ENCODE measurements at places on chromosomes 4 and X.

GRCh38 chr4:117637347-117637746, 396.9 kb upstream of the NDST3 start:
- DNase-seq = no peak

- DNase-seq = no peak
Observed at GRCh38 chrX:118208481-118208880, 91.9 kb upstream of the KLHL13 start.

GRCh38 chr4:79296768-79297428, 29.0 kb downstream of the NAA11 start:
- DNase-seq = no peak

GRCh38 chrX:50161127-50161526, 39.7 kb downstream of the AKAP4 start:
- DNase-seq = no peak

DNA sequence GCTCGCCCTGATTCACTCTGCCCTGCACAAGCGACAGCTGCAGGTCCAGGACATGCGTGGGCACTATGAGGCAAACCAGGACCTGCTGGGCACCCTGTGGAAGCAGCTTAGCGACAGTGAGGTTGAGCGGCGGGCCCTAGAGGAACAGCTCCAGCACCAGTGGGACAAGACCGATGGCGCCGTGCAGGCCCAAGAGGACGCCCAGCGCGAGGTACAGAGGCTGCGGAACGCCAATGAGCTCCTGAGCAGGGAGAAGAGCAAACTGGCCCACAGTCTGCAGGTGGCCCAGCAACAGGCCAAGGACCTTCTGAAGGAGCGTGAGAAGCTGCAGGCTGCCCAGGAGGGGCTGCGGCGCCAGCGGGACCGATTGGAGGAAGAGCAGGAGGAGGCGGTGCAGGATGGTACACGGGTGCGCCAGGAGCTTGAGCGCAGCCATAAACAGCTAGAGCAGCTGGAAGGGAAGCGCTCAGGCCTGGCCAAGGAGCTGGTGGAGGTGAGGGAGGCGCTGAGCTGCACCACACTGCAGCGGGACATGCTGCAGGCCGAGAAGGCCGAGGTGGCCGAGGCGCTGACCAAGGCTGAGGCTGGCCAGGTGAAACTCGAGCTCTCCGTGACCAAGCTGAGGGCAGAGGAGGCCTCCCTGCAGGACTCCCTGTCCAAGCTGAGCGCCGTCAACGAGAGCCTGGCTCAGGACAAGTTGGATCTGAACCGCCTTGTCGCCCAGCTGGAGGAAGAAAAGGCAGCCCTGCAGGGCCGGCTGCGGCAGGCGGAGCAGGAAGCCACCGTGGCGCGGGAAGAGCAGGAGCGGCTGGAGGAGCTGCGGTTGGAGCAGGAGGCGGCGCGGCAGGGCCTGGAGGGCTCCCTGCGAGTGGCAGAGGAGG, 12.8 kb downstream of the SMIM10L2A start:
- no peak for DNase-seq

- DNase-seq = no peak
Observed at GRCh38 chr4:73309211-73309610, 50.6 kb upstream of the ANKRD17 start.

- DNase-seq = no peak
Observed at GRCh38 chrX:74207539-74207938, 96.4 kb upstream of the ZCCHC13 start.

DNA sequence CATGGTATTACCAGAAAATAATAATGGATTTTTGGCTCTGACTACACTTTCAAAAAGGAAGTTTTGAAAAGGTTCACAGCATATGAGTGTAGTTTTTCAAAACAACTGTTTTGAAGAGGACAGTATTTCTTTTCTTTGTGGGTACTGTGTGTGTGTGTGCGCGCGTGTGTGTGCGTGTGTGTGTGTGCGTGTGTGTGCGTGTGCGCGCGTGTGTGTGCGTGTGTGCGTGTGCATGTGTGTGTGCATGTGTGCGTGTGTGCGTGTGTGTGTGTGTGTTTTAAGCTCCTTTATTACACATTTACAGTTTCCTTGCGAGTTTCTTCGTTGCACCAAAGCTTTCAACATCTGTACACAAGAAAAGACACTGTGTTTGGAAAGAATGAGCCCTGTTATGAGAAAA, 755.4 kb downstream of the SH3BGRL start:
- no peak for DNase-seq

- no peak for DNase-seq
Observed at GRCh38 chrX:98071331-98071730, 1187.6 kb downstream of the RPA4 start.

DNA sequence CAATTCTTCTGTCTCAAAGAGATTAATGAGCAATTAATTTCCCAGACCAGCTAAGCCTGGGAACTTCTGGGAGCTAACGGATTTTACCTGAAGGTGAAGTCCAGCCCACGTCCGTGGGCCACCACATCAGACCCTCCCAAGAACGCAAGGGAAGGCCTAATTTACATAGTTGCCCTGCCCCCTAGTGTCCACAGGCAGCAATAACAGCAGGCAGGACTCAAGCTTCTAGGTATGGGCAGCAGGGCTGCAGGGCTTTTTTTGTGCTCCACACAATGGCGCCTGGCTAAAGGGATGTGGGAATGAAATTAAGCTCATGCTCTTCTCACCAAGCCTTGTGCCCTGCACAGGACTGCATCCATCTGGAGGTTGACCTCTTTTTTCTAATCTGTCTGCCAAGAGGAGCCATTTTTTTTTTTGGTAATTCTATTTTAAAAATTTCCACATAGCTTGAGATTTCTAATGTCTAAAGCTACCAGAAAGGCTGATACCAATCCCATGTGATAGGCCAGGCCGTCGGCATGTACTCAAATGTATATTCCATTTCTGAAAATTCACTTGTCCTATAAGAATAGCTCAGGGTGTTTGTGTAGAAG, 111.9 kb upstream of the TMEM164 start:
- DNase-seq = peak; percentile 16

DNA sequence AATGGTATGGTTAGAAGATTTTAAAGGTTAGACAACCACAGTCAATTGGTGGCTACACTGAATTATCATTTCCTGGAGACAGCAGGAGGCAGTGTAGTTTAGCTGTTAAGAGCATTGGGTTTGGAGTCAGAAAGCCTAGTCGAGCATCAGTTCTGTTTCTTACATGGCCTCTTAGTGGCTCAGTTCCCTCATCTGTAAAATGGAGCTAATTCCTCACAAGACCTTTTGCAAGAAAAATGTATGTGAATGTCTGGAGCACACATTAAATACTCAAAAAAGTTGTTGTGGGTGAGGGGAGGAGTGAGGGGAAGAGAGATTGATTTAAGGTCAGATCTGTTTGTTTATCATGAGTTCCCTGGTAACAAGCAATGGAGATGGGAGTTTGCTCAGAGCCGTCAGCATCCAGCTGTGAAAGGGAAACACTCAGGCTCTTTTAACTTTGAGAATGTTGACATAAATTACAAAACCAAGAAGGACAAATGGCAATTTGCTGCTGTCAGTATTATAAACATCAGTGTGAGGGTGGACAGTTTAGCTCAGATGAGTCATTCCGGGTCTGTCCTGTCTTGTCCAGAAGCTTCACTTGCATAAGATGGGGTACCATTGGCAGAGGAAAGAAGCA, 98.2 kb upstream of the PGRMC2 start:
- DNase-seq = no peak

DNA sequence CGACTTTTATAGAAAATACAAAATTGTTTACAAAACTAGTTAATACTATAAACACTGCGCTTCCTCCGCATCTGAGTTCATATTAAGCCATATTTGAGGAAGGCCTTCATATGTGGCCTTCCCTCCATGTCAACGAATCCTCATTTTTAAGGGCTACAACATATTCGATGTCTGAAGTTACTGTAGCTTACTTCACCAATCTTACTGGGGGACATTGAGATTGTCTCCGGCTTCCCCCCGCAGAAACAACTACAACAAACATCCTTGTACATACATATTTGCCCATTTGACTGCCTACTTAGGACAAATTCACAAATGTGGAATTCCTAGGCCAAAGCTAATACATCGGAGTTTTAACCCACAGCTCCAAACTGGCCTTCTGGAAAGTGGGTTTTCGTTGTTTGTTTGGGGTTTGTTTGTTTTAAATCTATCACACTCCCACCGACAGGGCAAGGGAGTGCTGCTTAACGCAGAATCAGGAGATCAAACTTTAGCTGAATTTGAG, 581 bp upstream of the FAM114A1 start:
- DNase-seq = no peak

- DNase-seq = no peak
Observed at GRCh38 chrX:20015945-20016615, 25.2 kb upstream of the BCLAF3 start.

GRCh38 chr4:26204249-26204825, 116.5 kb upstream of the RBPJ start:
- no peak for DNase-seq

- no peak for DNase-seq
Observed at GRCh38 chrX:7062903-7063302, 84.6 kb upstream of the STS start.

GRCh38 chrX:10240918-10241317, 84.1 kb downstream of the CLCN4 start:
- no peak for DNase-seq

DNA sequence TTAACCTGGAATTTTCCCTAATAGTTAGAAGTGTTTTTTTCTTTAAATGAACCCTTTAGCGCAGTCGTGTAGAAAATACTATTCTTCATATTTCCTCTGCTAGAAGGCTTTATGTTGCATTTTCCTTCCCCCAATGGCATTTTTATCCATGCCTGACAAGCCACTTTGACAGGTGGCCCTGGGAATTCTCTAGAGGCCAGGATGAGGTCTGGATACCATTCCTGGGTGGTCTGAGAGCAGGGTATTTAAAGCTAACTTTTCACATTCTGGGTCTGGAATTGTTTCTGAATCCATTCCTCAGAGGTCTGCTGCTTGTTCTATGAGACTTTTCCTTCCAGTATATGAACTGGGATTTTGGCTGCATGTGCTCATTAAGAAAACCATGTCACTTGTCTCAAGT, 31.2 kb upstream of the PDGFRA start:
- DNase-seq = no peak

- DNase-seq = no peak
Observed at GRCh38 chrX:24513416-24513815, 48.3 kb downstream of the PDK3 start.

DNA sequence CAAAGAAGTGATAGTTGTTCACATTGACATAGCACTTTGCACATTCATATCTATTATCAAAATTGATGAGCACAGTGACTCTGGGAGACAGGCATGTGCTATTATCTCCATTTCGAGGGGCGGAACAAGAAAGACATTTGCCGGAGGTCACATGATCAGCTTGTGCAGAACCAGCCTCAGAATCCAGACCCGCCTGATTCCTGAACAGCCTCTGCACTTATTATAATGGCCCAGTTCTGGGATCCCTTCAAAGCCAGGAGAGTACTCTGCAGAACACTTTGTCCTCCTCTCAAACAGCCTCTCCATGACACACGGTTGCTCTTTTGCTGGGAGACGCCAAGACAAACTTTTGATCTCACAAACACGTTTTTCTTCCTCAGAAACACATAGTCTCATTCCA, 48.4 kb downstream of the RWDD4 start:
- no peak for DNase-seq

DNA sequence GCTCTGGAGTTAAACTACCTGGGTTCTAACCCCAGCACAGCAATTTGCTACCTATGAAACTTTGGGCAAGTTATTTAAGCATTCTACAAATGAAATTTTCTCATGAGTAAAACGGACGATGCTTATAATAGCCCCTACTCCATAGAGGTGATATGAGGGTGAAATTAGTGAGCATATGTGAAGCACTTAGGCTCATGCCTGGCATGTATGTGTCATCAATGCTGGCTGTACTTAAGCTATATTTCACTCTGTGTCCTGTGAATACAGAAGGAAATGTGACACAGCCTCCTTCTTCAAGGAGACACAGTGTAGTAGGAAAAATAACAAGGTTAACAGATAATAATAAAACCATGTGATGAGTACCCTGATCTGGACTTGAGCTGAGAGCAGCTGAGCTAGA, 20.4 kb upstream of the FMR1NB start:
- no peak for DNase-seq

DNA sequence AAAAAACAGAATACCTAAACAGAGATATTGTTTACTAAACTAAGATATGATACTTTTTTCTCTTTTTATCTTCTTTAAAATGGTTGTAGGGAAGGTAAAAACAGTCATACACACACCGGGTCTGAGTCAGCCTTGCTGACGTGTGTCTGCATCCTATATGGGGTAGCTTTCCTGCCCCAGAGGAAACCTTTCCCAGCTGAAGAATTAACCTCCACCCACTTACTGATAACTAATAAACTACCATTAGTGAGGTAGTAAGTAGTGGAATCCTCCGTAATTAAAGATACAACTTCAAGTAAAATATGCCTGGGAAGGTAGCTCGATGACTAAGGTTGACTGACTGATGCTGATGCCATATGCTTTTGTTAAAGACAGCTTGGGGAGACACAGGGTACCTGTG, 312.2 kb downstream of the DCTD start:
- no peak for DNase-seq

DNA sequence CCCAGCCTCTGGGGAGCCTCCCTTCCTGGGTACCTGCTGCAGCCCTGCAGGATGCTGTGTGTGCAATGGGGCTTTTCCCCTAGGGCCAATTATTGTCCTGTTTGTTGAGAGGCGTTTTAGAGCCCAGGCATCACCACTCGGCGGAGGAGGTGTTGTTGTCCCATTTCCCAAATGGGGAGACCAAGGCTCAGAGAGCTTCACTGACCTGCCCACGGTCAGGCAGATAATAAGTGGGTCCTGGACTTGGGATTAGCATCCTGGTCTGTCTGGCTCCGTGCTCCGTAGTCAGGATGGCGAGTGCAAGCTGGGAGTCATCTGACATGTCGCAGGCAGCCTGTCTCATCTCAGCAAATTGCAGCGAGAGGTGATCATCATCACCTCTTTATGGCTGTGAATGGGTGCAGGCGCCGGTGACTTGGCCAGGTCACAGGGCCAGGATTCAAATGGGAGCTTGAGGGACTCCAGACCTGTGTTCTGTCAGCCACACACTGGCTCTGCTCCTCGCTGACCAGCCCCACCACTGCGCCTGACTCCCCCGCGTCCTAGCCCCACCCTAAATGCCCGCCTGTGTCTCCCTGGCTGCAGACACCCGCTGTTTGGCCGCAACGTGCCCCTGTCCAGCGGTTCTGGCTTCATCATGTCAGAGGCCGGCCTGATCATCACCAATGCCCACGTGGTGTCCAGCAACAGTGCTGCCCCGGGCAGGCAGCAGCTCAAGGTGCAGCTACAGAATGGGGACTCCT, 16.6 kb downstream of the HTRA3 start:
- no peak for DNase-seq

DNA sequence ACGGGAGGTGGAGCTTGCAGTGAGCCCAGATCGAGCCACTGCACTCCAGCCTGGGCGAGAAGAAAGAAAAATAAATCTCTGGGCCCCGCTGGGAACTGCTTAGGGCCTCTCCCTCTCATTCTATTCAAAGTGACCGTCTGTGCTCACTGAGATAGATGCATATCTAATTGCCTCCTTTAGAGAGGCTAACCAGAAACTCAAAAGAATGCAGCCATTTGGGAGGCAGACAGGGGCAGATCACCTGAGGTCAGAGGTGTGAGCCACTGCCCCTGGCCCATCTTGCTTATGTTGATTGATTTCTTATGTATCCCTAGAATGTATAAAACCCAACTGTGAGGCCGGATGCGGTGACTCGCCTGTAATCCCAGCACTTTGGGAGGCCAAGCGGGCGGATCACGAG, 6.2 kb upstream of the CSF2RA start:
- DNase-seq = no peak

All from stimulated activated CD8-positive, alpha-beta memory T cell treated with anti-CD3 and anti-CD28 coated beads, Interleukin-2, amount 100 ng/mL, for 48 hours (primary cell).